M059J (cell line): ENCODE measurements at places on chromosomes 7 and 10.

DNA sequence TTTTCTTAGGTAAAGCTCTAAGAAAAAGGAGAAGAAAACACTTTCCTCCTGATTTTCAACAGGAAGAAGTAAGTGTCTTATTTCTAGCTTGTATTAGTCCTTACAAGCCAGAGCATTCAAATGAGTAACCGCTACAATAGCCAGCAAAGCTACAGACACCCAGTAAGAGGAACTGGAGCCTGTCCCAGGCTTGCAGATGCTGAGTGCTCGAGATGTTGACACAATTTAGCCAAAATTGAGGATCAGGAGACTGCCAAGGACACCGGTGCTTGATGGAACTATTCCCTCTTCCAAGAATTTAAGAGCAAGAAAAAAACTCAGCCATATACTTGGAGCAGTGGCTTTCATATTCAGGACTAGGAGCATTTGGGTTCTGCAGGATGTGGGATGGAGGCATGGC lies 149.3 kb upstream of the DPP6 start:
- no peak for DNase-seq

DNA sequence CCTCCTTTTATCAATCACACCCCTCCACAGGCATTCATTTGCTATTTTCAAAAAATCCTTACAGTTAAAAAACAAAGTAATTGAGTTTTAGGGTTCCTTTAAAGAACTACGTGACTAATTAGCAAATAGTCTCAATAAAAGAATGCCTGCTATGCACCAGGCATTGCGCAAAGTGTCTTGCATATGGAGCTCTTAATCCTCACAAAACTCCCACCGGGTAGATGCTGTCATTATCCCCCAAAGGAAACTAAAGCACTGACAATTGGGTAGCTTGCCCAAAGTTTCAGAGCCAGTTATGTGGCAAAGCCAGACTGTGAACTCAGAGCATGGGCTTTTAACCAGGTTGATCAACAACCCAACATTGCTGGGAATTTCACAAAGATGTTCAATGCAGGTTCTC lies 305.7 kb downstream of the ELMO1 start:
- DNase-seq = no peak

DNA sequence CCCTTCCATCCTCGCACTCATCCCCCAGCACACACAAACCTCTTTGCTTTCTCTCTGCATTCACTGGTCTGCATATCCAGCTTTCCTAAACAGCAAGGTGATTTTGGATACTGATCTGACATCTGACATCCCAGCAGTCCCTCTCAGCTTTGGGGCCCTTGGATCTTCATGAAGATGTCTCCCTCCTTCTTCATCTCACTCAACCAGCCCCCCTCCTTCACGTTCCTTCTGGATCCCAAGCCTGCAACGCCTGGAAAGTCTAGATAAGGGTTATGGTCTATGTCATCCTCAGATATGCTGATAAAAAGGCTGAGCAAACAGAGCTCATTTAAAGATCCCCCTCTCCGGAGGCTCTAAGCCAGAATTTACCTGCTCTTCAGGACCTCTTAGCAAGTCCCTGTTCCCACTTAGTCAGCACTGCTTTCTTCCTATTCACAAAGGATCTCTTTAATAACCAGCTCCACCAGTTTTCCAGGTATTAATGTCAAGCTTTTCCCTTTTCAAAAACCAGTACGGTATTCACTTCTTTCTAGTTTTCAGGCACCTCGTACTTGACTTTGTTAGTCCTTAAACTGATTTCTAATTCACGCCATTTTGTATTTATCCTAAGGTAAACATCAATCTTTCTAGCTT lies 38.9 kb downstream of the CREB3L2 start:
- DNase-seq = no peak

DNA sequence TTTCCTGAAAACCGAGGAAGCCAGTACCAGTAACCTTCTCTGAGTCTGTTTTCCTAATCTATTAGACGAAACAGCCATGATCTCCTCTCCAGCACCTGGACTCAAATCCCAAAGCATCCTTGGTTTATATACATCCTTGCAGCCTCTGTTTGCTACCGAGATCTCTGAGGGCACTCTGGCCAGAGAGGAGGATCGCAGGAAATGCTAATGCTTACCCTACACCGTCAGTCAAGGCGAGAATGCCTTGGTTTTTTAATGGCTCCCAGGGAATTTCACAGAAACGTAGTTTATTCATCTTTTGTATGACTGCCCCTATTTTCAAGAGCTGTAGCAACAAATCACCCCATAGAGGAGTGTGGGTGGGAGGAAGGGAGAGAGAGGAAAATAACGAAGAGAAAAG lies 91.5 kb upstream of the CALN1 start:
- no peak for DNase-seq

DNA sequence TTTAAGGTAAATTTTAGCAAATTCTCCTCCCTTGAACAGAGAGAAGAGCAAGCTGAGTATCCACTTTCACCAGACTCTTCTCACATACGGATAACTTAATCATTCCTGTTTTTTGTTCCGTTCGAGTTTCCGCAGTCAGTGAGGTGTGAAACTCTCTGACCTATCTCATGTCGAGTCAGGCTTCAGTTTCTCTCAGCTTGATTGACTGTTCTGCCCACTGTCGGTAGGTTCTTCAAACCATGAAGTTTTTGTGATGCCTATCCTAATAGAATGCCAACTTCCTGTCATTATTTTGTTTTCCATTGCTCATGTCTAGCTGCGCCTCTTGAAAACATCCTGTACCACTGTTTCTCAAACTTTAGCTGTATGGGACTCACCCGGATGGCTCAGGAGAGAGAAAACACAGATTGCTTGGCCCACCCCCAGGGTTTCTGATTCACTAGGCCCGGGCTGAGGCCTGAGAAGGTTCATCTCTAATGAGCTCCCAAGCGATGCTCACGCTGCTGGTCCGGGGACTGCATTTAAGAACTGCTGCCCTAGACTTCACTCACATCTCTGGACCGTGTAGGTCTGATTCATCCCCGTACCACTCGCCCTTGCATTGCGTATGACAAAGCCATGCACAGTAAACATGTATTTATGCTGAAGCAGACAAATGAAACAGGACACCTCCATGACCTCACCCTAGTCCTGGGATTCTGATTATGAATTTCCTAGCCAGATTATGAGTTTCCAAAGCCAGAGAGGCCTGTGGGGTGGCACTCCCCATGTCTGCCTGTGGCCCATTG lies 208.4 kb upstream of the AGK start:
- peak; percentile 18 for DNase-seq
